Naive thymus-derived CD8-positive, alpha-beta T cell (primary cell): ENCODE measurements at places on chromosomes 13 and 19. TPM values are rescaled to one million over a fixed set of nuclear protein-coding genes. Genes with fewer than 3 reads are reported as not detected.

PGLYRP1 gene
- not detected for polyA plus RNA-seq

GRCh38 chr13:94268661-94269060, 210.8 kb downstream of the DCT start:
- no peak for DNase-seq

GRCh38 chr13:109123971-109124370, 494.6 kb downstream of the MYO16 start:
- no peak for DNase-seq

WTIP gene
- 0.20 TPM for polyA plus RNA-seq

PRTN3 gene
- polyA plus RNA-seq, result not detected

GRCh38 chr13:114146173-114146572, 13.8 kb upstream of the RASA3 start:
- DNase-seq, result no peak

DNA sequence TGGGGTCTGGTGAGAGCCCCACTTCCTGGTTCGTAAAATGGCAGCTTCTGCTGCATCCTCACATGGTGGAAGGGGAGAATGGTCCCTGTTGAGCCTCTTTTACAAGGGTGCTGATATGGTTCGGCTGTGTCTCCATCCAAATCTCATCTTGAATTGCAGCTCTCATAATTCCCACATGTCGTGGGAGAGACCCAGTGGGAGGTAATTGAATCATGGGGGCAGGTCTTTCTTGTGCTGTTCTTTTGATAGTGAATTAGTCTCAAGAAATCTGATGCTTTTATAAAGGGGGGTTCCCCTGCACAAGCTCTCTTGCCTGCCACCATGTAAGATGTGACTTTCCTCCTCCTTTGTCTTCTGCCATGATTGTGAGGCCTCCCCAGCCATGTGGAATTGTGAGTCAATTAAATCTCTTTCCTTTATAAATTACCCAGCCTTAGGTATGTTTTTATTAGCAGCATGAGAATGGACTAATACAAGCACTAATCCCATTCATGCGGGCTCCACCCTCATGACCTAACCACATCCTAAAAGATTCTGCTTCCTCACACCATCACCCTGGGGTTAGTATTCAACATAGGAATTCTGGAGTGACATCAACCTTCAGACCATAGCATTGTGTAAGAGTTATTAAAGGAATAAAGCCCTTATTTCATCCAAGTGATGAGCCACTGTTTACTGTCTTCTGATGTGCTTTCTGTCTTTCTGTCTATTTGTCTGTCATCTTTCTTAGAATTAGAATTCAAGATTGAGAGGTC, 159.0 kb upstream of the IRS2 start:
- DNase-seq, result no peak

ZNF763 gene
- polyA plus RNA-seq, result 1.9 TPM

TMEM91 gene
- polyA plus RNA-seq, result 8.3 TPM
